ENCODE measurements at places on chromosomes 3 and 15. TPM values are rescaled to one million over a fixed set of nuclear protein-coding genes. Genes with fewer than 3 reads are reported as not detected.

PRTG gene
- 3.4 TPM for polyA plus RNA-seq

LTF gene
- polyA plus RNA-seq: not detected

FBN1 gene
- polyA plus RNA-seq: 107 TPM

DNA sequence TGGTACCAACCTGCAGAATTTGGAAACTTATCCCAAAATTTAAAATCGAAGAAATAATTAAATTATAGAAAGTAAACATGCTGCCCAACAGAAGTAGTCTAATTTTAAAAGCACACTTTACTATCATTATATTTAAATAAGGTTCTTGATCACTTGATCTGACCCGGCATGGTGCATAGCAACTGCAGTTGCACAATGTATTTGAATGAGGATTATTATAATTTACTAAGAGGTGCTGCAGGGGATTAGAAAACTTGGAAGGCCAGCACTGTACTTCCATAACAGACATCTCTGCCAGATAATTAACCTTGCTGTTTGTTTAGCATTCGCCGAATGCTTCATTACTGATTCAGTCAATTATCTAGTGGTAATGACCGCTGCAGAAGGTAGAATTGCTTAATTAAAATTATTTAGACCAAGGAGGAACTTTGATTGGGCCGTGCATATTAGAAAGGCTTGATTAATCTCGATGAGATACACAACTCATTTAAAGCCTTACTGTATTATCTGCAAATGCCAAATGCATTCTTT, 971.6 kb downstream of the ZPLD1 start:
- DNase-seq: no peak
- no peaks in the 10 kb centered on the region for H3K4me1 ChIP-seq
- H3K27ac ChIP-seq: no peak overlapping the region
- H3K4me3 ChIP-seq: no peak overlapping the region

DNA sequence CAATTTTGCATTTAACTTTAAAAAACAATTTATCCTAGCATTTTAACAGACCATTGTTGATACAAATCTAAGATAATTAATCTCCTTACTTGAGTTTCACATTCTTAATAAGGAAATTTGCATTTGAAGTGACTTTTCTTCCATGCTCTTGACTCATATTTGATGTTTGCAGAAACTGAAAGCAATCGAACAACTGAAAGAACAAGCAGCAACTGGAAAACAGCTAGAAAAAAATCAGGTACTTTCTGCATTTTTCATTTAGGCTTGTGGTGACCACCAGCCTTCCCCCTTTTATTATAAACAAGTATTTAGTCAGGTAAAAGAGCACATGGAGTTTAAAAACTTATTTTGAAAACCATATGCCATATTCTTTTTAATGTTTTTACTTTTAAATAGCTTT, 20.1 kb upstream of the SELENOT start:
- no peak for DNase-seq
- H3K4me3 ChIP-seq: no peak overlapping the region
- no peaks in the 10 kb centered on the region for H3K27me3 ChIP-seq
- H3K36me3 ChIP-seq: peaks cover 20% of the 10 kb centered on the region
